ENCODE measurements at places on chromosomes 2 and 18.

DNA sequence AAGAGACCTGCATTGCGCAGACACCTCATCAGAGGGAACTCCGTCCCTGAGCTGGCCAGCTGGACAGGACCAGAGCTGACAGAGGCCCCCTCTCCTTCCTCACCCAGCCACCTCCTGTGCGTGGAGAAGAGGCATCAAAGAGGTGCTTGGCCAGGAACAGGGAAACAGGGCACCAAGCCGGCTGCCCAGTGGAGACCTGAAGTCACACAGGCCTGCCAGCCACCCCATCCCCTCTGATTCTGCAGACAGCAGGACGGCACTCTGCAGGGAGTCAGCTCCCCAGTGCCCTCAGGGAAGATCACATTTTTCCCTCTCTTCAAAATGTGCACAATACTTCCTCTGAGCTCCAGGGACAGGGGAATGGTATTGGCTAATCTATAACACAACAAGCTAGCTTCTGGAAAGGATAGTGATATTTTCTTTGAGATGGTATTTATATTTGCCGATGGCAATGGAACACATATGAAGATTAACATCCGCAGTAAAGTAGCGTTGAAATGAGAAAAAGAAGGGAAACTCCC, 30.5 kb downstream of the SLC1A4 start:
- no peak for DNase-seq

DNA sequence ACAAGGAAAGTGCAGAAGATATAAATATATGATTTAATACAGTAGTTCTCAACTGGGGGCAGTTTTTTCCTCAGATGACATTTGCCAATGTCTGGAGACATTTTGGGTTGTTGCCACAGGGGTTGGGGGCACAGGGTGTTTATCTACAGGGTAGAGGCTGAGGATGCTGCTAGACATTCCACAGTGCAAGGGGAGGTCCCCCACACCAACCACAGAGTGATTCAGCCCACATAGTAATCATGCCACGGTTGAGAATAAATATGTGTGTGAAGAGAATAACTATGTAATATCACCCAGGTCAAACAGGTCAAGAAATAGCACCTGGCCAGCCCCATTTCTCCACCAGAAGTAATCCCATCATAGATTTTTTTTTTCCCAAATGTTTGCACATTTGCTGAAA, 17.9 kb downstream of the DYSF start:
- DNase-seq, result no peak

DNA sequence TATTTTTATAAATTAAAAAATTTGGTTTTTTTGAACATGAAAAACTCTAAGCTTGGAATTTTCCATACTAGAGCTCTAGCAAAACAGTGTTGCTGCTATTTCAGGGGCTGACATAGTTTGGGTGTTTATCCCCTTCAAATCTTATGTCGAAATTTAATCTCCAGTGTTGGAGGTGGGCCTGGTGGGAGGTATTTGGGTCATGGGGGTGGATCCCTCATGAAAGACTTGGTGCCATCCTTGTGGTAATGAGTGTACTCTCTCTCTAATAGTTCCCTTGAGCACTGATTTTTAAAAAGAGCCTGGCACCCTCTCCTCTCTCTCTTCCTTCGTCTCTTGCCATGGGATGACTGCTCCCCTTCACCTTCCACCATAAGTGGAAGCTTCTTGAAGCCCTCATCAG, 244.6 kb upstream of the UBE2E3 start:
- no peak for DNase-seq

GRCh38 chr18:59388817-59389216, 29.8 kb upstream of the LMAN1 start:
- DNase-seq, result no peak

DNA sequence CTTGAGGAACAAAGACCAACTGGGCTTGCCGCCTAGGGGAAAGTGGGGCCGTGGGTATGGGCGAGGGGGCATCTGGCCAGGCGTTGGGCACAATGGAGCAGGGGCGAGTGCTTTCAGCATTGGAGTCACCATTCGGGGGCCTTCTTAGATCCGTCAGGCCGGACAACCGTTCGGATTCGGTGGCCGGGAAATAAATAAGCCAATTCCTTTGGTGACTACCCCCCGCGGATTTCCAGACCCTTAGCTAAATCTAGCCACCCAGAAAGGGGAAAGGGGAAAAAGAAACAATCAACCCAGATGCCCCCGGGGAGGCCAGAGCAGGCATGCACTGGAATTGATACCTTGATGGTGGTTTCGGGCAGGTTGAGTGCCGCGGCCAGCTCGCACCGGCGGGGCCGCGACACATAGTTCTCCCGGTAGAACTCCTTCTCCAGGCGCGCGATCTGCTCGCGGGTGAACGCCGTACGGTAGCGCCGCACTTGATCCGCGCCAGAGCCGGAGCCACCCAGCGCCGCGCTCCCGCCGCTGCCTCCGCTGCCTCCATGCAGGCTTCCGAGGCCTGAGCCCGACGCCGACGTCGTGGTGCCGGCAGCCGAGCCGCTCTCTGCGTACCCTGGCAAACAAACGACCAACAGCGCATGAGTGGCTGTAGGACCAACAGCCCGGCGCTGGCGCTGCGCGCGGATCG, 1.8 kb downstream of the EVX2 start:
- no peak for DNase-seq

GRCh38 chr2:152115952-152116351, 17.1 kb upstream of the CACNB4 start:
- DNase-seq, result no peak

- no peak for DNase-seq
These were observed 298.5 kb downstream of the PAX3 start for GRCh38 chr2:222000326-222000725.

DNA sequence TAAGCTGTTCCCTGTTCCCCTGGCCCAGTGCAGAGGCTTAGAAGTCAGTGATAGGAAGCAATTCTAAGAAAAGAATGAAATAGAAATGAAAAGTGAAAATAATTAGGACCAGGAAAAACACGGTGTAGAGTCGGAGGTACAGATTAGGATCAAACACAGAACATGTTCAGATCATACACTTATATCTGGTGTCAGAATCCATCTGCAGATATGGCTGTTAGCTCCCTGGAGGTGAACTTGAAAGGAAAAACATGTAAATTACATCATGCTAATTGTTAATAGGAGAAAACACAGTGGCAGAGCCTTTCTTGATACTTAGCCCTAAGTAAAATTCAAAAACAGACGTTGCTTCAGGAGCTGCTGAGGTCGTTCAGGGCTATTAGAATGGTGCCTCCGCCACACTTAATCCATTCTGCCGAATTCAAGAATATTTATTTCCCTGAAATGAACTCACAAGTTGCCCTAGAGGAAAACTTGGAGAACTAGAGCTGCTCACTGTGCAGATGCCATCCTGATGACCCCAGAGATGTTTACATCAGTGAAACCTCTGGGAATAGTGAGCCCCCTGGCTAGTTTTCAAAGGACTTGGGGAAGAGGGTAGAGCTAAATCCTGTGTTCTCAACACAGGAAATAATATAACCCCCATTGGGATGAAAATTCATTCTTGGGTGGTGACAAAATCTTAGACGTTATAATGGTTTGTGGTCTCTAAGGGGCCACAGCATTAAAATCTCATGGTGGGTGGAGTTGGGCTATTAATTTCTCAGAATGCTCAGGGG, 27.5 kb downstream of the LPIN1 start:
- DNase-seq, result no peak

GRCh38 chr2:58553937-58554336, 312.8 kb upstream of the FANCL start:
- no peak for DNase-seq

GRCh38 chr2:43194121-43194869, 32.1 kb downstream of the ZFP36L2 start:
- no peak for DNase-seq

DNA sequence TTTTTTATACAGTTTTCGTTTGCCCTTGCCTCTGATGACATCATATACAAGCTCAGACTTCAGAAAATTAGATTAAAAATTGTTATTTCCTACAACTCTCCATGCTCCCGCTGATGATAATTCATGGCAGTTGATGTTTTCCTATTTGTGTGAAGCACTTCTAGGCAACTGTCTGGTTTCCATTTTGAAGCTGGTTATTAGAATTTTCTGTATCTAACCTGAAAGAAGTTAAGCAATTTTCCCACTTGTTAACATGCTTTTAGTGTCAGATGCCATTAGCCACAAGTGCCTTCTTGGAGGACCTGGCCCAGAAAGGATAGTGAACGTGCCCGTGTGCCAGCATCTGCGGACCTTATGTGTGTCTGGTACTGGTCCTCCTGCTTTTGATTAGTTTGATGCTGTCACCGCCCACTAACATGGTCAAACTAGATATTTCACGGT, 347.6 kb upstream of the RAB12 start:
- no peak for DNase-seq

- DNase-seq, result no peak
These were observed 194.2 kb downstream of the TXNL1 start for GRCh38 chr18:56444201-56444600.

GRCh38 chr18:9952633-9953416, 39.0 kb downstream of the VAPA start:
- DNase-seq, result no peak

DNA sequence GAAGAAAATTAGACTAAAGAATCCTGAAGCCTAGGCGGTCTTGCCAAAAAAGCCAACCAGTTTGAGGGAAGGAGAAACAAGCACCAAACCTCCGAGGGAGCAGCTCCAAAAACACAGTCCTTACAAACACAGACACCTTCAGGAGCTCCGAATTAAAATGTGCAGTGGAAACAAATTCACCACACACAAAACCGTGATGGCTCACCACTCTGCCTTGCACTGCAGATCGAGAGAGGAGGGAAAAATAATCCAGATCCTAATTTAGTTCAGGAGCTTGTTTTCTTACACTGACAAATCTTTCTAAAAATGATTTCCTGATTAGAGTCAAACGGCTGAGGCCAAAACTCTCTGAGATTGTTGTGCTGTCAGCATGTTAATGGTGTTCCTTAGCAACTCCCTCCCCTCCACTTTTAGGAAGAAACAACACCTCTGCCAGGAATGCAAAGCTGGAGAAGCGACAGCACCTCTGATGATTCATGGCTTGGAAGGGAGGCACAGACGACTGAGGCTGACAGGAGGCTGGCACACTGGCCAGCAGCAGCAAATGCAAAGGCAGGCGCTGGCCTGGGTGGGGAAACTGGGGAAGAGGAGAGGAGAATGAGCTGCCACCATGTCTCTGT, 249.4 kb upstream of the KLHL29 start:
- no peak for DNase-seq

- no peak for DNase-seq
These were observed 92.8 kb downstream of the AKAIN1 start for GRCh38 chr18:5104246-5104645.

DNA sequence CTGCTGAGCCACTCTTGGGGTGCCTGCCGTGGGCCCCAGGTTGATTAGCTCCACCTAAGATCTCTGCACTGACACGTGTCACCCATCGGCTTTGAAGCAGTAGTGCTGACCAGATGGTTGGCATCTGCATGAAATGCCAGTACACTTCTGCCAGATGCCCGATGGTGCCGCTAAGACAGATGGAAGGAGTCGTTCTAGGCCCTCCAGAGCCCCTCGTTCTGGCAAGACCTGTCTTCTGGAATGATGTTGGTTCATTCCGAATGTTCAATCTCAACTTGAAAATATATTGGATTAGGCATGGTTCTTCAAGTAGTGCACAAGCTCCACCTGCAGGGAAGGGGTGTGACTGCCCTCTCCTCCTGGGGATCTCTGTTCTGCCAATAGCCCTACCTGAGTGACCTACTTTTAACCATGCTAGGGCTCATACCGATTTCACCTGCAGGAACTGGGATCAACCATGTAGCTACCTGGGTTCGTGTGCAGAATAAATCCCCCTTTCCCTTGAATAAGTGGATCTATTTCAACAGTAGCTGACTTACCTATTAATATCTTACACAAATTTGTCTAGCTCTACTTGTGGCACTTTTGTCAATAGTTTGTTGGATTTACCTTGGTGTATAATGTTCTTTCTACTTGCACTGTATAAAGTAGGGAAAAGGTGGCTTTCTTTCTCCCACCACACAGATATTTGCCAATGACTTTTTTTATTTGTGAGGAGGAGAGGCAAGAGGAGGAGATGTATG, 342.6 kb downstream of the CTNNA2 start:
- no peak for DNase-seq

DNA sequence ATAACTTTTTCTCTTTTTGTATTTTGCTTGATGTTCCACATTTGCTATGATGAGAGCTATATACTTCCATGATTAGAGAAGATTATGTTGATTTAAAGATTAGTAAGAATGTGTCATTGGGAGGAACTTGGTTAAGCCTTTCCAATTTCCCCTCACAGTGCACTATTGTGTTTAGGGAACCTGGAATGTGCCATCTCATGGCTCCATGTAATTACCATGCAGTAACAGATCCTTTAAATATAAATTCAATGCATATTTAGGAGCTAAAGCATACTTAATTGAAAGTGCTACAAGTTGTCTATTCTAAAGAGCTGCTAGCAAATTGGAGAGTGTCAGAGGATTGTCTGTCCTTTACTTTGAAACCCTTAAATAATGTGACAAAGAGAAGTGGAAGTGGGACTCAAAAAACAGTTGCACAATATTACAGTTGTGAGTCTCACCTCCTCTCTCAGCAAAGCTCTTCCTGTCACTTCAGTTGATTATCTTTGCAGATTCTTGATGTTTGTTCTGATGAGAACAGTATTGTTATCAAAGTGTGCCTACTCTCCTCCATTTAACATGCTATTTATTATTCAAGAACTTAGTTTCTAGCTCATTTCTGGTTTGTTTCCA, 1162.7 kb upstream of the ZEB2 start:
- no peak for DNase-seq

DNA sequence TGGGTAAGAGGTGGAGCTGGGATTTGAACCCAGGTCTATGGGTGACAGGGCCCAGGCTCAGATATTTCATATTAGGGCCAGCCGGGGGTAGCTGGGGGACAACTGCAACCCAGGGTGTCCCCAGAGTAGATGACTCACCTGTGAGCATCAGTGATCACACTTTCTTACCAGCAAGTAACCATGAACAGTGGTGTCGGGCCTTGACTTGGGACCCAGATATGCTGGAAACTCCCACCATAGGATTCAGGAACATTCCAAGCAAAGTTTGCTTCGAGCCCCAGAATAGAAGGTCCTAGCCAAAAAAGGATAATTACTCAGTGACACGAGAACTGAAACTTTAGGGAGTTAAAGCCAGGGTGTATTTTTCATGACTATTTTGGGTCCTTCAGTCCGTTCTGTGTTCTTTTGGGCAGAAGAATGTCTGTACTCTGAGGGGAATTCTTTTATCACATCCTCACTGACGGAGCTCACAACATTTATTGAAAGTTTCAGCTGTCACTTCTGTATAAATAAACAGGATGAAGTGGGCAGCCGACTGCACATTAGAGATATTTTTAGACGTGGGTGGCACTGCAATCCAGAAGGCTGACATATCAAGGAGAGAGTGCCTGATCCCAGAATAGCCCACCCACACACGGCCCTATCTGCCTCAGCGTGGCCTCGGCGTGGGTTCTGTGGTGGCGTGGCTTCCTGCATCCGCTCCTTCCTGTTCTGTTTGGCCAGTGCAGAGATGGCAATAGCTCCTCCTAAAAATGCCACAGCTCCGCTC, 45.6 kb downstream of the RAMP1 start:
- no peak for DNase-seq

All from glomerular endothelial cell (primary cell).